ENCODE measurements at places on chromosomes 7 and 10. TPM values are rescaled to one million over a fixed set of nuclear protein-coding genes. Genes with fewer than 3 reads are reported as not detected.

Gene PAX4
- not detected for total RNA-seq

Gene FAM185A
- total RNA-seq, result 10.5 TPM

Gene IDI2
- not detected for total RNA-seq

Gene AUTS2
- 15.2 TPM for total RNA-seq

Gene CYP2C9
- total RNA-seq, result not detected

Gene CREB5
- not detected for total RNA-seq

DNA sequence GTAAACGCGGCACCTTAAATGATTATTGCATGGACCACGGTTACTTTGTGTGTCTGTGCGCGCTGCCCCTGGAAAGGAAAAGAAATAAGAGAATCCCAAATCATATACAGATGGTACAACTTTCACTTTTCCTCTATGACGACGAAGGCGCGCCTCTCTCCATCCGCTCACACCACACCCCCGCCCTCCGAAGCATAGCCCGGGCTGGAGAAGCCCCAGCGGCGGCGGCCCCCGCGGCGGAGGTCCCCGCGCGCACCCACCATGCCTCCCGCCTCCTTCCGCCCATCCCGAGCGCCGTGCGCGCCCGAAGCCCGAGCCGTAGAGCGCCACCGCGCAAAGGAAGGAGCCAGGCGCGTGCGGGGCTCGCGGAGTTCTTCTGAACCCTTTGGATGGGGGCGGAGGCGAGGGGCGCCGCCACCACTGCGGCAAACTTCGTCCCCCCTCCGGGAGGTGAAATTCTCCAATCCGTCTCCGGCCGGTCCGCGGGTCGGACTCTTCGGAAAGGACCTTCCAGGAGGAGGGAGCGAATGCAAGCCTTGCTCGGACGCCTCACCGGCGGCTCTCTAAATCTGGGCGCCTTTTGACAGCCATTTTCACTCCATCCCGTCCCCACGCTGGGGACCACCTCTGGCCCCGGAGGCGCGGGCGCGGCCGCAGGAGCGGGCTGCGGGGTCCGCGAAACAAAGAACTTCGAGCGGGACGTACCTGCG lies 588 bp downstream of the GLI3 start:
- no peaks in the 10 kb centered on the region for H3K36me3 ChIP-seq
- peaks cover 60% of the 10 kb centered on the region for H3K27me3 ChIP-seq
- H3K4me1 ChIP-seq, result peaks cover 10% of the 10 kb centered on the region
- peak; percentile 25 for DNase-seq
- H3K4me3 ChIP-seq, result peak overlapping the region; percentile 74

- H3K4me3 ChIP-seq, result no peak overlapping the region
- DNase-seq, result no peak
- no peaks in the 10 kb centered on the region for H3K27me3 ChIP-seq
- no peaks in the 10 kb centered on the region for H3K4me1 ChIP-seq
These were observed 203.7 kb upstream of the TCF7L2 start for GRCh38 chr10:112746329-112746728.

DNA sequence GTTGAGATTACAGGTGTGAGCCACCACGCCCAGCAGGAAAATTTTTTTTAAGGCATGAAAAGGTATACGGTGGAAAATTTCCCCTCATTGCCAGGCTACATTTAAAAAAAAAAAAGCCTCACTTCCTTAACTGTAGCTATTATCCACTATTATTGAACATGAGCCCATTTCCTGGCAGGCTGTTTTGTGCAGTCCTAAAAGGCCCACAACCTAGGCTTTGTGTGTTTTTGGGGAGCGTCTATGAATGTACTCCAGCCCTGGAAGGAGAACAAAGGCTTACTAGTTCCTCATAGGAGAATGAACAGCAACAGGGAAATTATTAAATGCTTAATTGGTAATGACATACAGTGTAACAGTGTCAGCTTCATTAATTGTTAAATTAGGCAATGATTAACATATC lies 111.0 kb downstream of the ABLIM1 start:
- no peaks in the 10 kb centered on the region for H3K36me3 ChIP-seq
- no peak overlapping the region for H3K27ac ChIP-seq
- DNase-seq, result no peak
- H3K4me3 ChIP-seq, result no peak overlapping the region
- H3K4me1 ChIP-seq, result peaks cover 66% of the 10 kb centered on the region

DNA sequence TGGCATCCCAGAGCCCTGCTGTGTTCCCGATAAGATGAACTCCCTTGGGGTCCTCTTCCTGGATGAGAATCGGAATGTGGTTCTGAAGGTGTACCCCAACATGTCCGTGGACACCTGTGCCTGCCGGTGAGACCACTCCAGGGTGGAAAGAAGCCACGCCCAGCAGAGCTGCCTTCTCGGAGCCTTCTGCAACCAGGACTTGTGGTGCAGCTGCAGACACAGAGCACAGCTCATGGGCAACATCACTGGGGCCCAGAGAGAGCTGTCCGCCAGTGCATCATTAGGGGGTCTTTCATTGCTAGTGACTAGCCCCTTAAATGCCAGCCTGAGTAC lies 9.6 kb upstream of the GDF2 start:
- H3K27me3 ChIP-seq, result no peaks in the 10 kb centered on the region
- H3K4me3 ChIP-seq, result no peak overlapping the region
- H3K4me1 ChIP-seq, result peaks cover 18% of the 10 kb centered on the region
- DNase-seq, result no peak
- no peak overlapping the region for H3K27ac ChIP-seq
